ENCODE measurements at places on chromosomes 6 and 20. TPM values are rescaled to one million over a fixed set of nuclear protein-coding genes. Genes with fewer than 3 reads are reported as not detected.
A peak's percentile ranks its signal among the peaks of the same experiment; 100 is the strongest.

Gene RAB32
- 42.6 TPM for total RNA-seq

- no peak for DNase-seq
Measured at GRCh38 chr20:33576432-33577125, 85.5 kb upstream of the C20orf144 start.

- no peak for DNase-seq
Measured at GRCh38 chr20:41387444-41387851, 20.8 kb upstream of the EMILIN3 start.

Gene KCNK17
- total RNA-seq, result 0.14 TPM

DNA sequence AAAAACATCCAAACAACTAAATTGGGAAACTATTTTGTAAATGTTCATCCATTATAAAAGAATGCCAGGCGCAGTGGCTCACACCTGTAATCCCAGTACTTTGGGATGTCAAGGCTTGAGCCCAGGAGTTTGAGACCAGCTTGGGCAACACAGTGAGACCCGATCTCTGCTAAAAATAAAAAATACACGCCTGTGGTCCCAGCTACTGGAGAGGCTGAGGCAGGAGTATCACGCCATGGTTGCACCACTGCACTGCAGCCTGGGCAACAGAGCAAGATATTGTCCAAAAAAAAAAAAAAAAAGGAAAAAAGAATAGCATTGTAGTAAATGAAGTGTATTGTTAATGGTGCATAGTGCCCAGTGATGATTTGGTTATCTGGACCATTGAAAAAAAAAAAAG is 38.7 kb downstream of the FKBP5 start:
- DNase-seq, result no peak

DNA sequence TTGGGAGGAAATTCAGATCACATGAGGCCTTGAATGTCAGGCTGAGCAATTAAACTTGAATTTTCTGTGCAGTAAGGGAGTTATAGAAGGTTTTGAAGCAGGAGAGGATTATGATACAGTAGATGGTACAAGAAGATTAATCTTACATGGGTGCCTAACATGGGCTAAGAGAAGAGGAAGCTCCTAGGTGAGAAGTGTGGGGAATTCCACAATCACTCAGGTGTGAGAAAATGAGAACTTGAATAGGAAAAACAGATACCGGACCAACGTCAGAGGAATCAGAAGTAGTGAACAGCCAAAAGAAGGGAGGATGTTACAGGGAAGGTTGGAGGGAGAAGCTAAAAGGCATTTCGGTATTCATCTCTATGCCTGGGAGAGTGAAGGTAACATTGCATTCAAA is 250.7 kb upstream of the SLC35B3 start:
- no peak for DNase-seq

DNA sequence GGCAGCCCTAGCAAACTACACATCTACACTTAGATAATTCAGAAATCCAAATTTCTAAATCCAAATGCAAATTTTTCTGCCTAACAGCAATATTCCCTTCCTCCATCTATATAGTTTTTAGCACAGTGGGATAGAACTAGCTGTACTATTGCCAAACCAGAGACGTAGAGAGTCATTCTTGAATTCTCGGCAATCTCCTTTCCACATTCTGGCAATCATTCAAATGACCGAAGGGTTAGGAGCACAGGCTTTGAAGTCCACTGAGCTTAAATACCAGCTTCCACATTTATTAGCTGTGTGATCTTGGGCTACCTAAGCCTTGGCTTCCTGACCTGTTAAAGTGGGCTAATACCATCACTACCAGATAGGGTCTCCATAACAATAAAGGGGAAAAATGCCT is 3.1 kb upstream of the RPS12 start:
- no peak for DNase-seq

Gene STMN3
- 5.5 TPM for total RNA-seq

- DNase-seq, result no peak
Measured at GRCh38 chr6:56087421-56087820, 160.0 kb downstream of the COL21A1 start.

DNA sequence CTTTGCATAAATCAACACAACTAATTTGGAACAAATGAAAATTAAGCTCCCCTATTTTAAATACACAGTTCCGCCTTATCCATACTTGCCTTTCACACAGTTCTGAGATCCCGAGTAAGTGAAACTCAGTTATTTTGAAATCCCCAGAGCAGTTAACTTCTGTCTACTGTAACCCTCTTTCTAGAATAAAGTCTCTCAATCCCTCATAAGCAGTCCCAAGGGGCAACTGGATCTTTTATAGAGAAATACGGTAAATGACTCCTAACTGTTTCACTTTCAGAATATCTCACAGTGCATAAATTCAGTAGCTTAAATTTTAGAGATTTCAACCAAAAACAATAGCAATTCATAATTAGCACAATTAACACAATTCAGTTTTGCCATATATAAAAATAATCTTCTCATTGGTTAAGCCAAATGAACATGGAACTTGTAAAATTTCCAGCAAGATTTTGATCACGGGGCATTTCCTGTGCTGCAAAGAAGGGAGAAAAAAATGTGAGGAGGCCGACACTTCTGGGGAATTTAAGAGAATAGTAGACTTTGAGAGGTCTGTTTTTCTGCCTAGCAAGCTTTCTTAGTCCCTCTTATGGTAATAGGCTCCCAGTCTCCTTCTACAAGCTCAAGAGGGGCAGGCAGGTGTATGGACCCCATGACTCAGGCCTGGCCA is 78.3 kb downstream of the KIF6 start:
- DNase-seq, result no peak

DNA sequence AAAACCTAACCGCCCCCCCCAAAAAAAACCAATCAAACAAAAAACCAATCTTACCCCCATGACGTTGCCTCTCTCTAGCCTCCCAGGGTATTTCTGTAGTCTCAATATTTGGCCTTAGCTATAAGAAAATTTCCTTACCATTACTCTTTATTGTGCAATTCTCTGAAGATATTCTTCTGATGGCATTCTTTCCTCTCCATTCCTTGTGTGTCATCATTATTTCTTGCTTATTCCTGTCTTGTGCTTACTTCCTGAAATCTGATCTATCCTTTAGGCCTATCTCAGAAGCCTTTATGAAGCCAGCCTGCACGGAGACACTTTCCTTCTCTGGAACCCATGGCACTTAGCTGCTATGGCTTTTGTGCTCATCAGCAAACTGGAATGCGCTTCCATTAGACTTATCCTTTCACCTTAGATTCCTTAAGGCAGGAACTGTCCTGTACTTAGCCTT is 65.9 kb upstream of the DDR1 start:
- no peak for DNase-seq

DNA sequence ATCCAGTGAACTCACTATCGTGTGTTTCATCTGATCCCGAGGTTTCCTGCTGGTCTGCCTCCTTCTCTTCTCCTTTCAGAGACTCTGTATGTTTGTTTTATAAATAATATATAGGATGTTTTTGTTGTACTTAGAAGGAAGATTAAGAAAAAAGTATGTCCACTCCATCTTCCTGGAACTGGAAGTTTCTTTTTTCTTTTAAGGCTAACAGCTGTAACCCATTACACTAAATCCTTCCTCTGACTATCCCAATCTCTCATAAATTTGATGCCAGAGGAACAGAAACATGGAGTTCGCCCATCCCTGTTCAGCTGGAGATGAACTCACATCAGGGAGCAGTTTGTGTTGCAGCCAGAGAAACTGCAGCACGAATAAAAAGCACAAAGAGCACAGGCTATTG is 20.7 kb downstream of the RIPK1 start:
- DNase-seq, result no peak

Gene NR2E1
- total RNA-seq, result not detected

DNA sequence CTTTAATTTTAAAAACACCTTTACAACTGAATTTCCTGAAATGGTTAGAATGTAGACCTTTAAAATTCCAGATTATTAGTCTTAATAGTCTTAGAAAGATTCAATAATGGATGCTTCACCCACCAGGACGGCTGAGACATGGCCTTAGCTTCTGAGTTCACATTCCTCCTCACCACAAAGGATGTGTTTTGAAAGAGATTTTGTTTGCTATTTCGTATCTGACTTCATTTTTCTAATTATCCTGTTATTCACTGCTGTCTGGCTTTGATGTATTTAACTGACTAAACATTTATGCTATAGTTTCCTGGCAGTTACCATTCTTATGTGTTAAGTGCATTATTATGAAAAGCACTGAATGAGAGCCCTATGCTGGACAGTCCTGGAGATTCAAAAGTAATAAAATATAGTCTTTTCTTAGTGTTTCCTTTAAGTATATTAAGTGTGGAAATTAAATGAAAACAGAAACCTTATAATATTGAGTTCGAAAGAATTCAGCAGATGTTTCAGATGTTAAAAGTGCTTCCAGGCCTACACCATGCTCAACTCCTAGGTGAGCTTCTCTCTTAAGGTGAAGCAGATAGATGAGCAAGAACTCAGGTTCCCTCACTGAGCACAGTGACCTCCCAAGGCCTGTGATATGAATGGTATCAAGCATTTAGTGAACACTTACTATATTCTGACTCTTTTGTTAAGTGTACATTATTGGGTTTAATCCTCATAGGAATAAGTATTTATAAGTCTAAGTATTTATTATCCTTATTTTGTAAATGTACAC is 40.3 kb downstream of the MAP3K4 start:
- DNase-seq, result no peak

Gene PPP2R5D
- 36.4 TPM for total RNA-seq

- no peak for DNase-seq
Measured at GRCh38 chr20:38119446-38119845, 45.6 kb downstream of the TGM2 start.

GRCh38 chr6:49531774-49532569 is 18.5 kb upstream of the C6orf141 start:
- DNase-seq, result no peak

Gene ZC2HC1B
- total RNA-seq, result not detected

- no peak for DNase-seq
Measured at GRCh38 chr6:127051571-127052260, 66.8 kb upstream of the RSPO3 start.

Gene DEFB124
- not detected for total RNA-seq

GRCh38 chr6:52503851-52504781 is 72.7 kb downstream of the TRAM2 start:
- DNase-seq, result peak; percentile 99

GRCh38 chr6:41523915-41524633 is 22.1 kb upstream of the FOXP4 start:
- no peak for DNase-seq

DNA sequence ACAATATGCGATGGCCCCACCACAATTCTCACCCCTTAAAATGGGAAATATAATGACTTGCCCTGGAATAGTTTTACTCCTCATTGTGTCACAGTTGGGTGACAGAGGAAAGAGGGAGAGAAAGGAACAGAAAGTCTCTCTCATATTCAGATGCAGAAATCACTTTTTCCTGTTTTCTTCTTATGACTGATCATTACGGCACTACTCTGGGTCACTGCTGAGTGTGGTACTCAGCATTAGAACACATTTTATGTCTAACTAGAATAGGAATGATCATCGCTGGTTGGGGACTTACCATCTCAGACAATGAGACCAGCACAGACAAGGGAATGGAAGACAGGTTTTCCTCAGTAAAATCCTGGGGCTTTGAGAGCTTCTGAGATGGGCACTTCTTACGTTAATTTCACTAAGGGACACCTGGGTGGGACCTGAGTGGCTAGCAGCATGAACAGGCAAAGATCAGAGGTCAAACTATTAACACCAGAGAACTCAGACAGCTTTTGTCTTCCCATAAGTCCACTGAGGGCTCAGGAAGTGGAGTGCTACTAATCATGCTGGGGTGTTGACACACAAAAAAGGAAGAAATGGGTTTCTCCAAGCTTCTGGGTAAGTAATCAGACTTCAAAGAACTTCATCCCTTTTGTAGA is 54.9 kb upstream of the ARHGAP18 start:
- no peak for DNase-seq

- no peak for DNase-seq
Measured at GRCh38 chr6:124054034-124054433, 250.4 kb downstream of the NKAIN2 start.

Gene CEP85L
- total RNA-seq, result 2.7 TPM

- no peak for DNase-seq
Measured at GRCh38 chr6:74731204-74731603, 474.6 kb downstream of the COL12A1 start.

- DNase-seq, result no peak
Measured at GRCh38 chr20:50338479-50339391, 148.1 kb downstream of the CEBPB start.

Gene DYNLT2
- total RNA-seq, result 1.3 TPM

DNA sequence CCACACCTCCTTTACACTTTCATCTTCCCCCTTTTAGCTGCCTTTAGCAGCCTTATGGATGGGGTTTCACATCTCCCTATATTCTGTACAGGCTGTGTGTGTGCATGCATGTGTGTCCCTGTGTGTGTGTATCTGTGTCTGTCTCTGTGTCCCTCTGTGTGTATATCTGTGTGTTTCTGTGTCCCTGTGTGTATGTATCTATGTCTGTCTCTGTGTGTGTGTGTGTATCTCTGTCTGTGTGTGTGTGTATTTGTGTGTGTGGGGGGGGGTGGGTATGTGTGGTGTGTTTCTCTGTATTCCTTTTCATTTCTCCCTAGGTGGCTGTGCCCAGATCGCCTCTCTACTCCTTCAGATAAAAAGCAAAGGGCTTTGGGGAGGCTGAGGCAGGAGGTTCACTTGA is 52.2 kb upstream of the CD83 start:
- DNase-seq, result no peak

- no peak for DNase-seq
Measured at GRCh38 chr6:158756977-158757752, 62.0 kb downstream of the EZR start.

Gene MTRF1L
- 18.5 TPM for total RNA-seq

Measured in left colon (tissue), 2 donors.